ENCODE measurements at places on chromosomes 12 and 14.

DNA sequence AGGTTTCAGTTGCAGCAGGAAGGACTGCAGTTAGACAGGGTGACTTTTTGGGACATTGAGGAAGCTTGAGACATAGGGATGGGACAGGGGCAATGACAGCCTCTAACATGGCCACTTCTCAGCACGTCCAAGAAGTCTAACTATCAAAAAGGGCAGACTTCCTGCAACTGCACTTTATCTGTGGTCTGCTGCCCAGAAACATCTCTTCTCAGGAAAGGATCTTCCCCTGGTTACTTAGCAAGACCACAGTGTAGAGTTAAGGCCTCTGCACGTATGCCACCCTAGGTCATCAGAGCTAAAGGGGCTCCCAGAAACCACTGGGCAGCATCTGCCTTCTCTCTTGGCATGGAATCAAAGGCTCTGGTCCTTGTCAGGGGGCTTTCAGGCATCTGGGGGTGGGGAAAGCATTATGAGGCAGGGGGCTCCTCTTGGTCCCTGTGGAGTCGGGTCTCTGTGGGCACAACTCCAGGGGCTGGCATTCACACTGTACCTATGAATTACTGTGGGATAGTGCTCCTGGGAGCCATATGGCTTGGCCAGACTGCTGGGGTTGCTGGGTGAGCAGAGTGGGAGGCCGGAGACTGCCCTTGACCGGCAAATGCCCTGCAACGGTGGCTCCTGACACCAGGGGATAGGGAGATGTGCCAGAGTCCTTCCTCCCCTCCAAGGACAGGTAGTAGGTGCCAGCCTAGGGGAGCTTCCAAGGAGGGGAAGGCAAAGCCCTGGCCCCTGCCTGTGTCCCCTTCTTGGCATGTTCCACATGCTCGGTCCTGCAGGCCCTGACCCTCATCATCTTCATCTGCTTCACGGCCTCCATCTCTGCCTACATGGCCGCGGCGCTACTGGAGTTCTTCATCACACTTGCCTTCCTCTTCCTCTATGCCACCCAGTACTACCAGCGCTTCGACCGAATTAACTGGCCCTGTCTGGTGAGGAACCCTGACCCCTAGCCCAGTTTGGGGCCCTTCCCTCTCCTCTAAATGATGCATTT, 1.0 kb downstream of the CMTM5 start:
- DNase-seq = no peak

DNA sequence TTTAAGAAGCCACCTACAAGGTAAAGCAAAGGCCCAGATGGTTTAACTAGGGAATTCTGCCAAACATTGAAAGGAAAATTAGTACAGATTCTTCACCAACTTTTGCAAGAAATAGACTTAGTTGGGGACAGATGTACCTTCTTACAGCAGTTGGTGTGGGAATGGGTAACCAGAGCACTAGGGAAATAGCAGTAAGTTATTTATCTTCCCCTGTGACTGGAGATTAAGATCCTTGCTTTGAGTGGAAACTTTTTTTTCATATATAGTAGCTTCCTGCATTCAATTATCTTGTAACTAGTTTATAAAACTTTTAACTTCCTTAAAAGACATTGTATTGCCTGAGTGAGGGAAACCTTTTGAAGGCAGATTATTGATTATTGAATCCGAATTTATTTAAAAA, 44.2 kb downstream of the ARID2 start:
- no peak for DNase-seq

- DNase-seq = no peak
These were observed 77.9 kb upstream of the AVPR1A start for GRCh38 chr12:63228853-63229252.

DNA sequence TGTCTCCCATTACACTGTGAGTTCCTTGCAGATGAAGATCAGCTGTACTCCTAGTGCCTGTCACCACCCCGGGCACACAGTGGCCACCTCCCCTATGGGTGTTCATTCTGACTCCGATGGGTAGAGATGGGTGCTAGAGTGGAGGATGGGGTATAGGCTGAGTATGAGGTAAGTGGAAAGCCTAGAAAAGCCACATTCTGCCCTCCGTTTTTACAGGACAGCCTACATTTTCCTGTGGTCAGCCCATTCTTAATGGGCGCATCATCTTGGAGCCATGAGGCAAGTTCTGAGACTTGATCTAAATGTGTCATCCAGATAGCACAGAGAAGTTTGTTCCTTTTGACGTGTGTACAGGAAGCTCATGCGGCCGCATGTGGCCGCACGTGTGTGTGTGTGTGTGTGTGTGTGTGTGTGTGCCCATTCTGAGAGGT, 166.7 kb upstream of the HIF1A start:
- DNase-seq = no peak

GRCh38 chr12:125525879-125526278, 460.6 kb downstream of the AACS start:
- no peak for DNase-seq

GRCh38 chr12:105429511-105429910, 99.0 kb downstream of the C12orf75 start:
- no peak for DNase-seq

- DNase-seq = no peak
These were observed 37.0 kb upstream of the TCL1B start for GRCh38 chr14:95649230-95649629.

DNA sequence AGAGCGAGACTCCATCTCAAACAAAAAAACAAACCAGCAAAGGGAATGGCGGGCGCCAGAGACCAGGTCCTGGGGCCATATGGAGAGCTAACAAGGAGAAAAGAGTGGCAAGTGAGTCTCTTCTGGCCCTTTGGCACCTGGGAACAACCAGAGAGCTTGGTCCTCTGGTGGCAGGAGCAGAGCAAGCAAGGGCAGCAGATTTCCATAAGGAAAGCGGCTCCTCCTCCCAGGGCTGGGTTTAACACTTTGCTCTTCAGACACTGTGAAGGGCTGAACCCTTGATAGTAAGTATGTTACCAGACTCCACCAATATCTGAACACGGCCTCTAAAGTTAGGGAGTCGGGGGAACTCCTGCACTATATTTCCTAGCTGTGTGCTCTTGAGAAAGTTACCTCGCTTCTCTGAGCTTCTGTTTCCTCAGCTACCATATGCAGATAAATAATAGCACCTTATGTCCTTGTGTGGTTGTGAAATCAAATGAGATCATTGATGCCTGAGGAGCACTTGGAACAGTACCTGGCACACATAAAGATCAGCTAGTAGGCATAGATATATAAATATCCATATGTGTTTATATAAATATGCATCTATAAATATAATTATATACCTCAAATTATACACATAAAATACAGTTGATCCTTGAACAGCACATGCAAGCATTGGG, 33.4 kb upstream of the PLEKHG6 start:
- DNase-seq = no peak

- DNase-seq = no peak
These were observed 4.7 kb downstream of the FOS start for GRCh38 chr14:75283162-75283832.

- no peak for DNase-seq
These were observed 138.1 kb downstream of the GPR65 start for GRCh38 chr14:88142997-88143396.

DNA sequence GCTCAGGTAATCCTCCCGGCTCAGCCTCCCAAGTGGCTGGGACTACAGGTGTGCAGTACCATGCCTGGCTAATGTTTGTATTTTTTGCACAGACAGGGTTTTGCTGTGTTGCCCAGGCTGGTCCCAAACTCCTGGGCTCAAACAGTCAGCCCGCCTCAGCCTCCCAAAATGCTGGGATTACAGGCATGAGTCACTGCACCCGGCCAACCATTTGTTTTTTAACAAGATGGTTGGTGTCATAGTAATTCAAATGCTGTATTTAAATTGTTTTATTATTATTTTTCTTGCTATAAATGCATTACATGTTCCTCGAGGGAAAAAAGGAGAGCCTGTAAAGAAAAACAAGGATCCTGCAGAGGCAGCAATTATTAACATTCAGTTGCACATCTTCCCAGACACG, 83.9 kb downstream of the EP400 start:
- no peak for DNase-seq

GRCh38 chr14:73027546-73027945, 640 bp upstream of the ZFYVE1 start:
- DNase-seq = no peak

DNA sequence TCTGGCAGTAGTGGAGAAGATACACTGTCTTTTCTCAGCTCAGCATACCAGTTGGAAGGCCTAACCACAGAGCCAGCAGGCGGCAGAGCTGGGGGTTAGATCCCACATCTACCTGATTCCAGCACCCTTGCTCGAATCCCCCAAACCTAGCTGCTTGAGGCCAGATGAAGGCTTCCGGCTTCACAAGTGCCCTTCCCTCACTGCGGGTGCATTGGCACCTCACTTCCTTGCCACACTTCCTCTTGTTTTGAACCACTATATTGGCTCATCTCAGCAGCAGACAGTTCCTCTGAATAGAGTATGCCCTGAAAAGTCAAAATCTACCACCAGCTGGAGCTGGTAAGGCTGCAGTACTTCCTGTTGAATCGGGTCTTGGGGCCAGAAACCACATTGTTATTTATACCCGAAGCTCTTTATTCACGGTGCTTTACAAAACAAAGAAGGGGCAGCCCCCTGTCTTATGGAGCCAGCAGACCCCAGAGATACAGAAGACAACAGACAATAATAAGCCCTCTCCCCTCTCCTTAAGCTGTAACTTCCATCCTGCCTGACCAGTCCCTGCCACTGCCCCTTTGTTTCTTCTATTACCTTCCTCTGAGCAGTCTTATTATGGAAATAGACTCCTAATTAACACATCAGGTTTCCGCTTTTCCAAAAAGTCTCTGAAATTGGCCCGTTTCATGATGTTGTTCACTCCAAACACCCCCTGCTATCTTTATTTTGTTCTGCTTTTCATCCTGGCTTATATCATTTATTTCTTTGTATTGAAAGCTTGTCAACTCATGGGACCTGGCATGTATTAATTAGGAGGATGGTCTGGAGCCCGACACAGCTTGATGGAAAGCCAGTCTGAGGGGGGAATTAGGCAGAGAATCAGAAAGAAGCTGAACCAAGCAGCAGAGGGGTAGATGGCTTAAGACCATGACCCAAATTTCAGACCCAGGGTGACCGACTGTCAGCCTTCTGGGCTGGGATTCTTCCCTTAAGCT, 233.5 kb downstream of the EFCAB11 start:
- DNase-seq = no peak
